ENCODE measurements at places on chromosomes 11 and 22.

DNA sequence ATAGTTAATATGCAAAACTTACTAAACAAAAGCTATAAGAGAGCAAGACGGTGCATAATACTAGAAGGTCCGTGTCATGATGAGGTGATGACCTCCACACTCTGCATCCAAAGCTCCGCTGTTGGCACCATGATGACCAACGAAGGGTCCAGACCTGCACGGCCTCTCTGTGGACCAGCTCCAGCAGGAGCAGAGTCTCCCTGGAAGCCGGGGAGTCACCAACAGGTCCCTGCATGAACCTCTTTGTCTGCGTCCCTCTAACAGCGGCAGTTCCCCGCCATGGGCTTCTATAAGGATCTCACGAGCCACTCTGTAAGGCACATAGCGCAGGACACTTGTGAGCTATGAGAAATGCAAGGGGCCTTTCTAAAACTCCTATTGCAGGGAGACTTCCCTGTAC, 517.3 kb downstream of the BRD1 start:
- no peak for DNase-seq

GRCh38 chr11:8030526-8031247, 43.5 kb downstream of the EIF3F start:
- no peak for DNase-seq

GRCh38 chr11:88293931-88294330, 43.6 kb downstream of the CTSC start:
- DNase-seq, result no peak

- DNase-seq, result no peak
Measured at GRCh38 chr11:89477175-89477574, 14.0 kb downstream of the NOX4 start.

GRCh38 chr11:125373426-125374391, 122.4 kb downstream of the FEZ1 start:
- DNase-seq, result no peak

DNA sequence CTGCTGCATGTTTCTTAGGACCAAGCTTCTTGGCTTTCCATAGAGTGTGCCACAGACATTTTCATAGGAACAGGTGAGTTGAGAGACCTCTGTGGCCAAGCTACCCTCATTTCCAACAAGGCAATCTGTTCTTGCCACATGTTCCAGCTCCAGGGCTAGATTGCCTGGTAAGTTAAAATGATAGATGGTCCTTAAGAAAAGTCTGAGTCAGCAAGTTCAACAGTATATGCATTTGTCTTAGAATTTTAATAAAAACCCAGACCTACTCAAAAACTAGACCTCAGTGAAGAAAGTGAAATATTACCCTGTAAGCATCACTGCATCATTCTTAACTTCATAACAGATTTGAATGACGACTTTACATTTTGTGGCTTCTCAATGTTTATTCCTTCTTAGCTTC, 1123.6 kb downstream of the DLG2 start:
- no peak for DNase-seq

DNA sequence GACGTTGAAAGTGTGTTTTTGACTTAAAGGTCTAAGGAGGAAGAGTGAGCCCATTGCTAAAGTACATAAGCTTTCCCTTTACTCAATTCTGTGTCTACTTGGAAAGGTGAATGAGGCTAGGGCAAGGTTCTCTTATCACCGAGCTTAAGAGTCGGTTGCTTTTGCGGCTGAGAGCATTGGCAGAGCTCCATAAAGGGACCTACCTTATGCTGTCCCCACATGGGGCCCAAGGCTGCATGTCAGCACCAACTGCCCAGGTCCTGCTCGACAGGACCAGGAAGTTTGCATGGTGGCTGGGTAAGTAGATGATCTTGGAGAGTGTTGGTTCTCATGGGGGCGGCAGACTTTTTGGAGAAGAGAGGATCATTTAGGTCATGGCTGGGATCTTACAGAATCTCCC, 91.2 kb downstream of the ZBTB16 start:
- DNase-seq, result no peak

GRCh38 chr22:27097933-27098332, 440.5 kb downstream of the MIAT start:
- DNase-seq, result no peak

DNA sequence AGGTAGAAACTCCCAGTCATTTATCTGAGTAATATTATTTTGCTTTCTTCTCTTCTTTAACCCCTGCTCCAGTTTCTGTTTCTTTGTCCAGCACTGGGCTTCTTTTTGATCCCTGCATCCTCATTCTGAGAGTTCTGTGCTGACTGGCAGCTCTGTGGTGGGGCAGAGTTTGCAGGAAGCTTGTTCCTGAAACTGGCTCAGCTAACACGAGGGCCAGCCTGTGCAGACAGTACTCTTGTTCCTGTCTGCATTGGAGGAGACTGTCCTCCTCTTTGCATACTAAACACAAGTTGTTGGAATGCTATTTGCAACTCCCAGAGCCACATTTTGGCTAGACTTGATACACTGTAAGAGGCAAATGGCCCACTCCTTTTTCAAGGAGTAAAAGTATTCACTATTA, 93.1 kb upstream of the HORMAD2 start:
- DNase-seq, result no peak

- DNase-seq, result no peak
Measured at GRCh38 chr22:28015676-28016601, 96.9 kb upstream of the PITPNB start.

- DNase-seq, result no peak
Measured at GRCh38 chr11:742156-742546, 5.1 kb upstream of the TALDO1 start.

DNA sequence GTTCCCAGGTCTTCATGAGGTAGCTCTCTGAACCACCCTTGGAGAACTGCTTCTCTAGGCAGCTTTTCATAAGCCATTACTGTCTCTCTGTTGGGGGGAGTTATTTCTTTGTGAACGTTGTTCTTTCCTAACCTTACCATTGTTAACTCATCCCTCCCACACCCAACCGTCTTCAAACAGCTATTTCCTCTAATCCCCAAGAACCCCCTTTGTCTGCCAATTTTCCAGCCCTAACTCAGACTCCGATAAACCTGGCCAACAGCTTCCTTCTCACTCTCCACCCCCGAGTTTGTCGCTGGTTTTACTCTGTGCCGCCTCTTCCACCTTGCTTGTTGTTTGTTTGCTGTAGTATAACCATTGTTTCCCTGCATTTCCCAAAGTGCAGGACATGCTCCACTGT, 131.5 kb downstream of the CCDC34 start:
- no peak for DNase-seq

- DNase-seq, result no peak
Measured at GRCh38 chr22:44218071-44218470, 37.3 kb downstream of the PARVG start.

DNA sequence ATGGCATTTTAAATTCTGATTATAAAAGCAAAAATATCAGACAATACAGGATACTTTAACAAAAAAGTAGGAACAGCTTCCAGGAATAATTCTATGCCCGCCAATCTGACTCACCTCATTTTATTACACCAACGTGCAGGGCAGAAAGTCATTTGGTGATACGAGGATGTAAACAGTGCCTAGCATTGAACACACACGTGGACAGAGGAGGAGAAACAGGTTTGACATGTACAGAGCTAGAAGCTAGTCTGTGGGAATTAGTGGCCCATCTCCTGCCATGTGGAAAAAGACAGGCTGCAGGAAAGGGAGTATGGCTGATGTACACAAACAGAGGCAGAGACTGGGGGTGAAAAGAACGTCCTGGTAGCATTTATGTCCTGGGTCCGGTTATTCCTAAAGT, 9.0 kb upstream of the SPINDOC start:
- no peak for DNase-seq

- DNase-seq, result no peak
Measured at GRCh38 chr22:44167501-44167900, 13.2 kb upstream of the PARVG start.

DNA sequence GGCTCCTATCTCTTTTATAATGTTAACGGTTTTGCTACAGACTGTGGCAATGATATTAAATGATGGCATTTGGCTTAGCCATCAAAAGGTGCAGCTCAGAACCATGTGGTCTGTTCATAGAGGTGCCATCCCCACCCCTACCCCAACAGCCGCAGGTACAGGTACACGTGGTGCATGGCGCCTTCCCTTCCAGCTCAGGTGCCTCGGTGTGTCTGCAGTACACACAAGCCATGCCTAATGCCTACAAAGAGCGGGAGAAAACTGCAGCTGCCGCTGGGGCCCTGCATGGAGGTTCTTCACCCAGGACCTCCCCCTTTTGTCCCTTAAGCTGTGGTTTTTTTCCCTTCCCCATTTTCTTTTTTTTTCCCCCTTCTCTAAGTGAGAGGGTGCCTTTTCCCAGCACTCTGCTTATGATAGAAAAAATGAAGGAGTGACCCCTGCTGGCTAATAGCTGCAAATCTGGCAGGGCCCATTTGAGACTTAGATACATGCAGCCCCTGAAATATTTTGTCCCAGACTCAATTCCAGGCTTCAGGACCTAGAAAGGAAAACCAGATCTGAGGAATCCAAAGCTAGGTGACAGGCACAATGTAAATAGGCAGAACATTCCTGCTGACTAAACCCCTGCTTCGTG, 6.5 kb downstream of the OR52M1 start:
- DNase-seq, result no peak

GRCh38 chr22:49817359-49817758, 10.3 kb downstream of the BRD1 start:
- no peak for DNase-seq

GRCh38 chr11:34609850-34610249, 11.0 kb upstream of the EHF start:
- no peak for DNase-seq

DNA sequence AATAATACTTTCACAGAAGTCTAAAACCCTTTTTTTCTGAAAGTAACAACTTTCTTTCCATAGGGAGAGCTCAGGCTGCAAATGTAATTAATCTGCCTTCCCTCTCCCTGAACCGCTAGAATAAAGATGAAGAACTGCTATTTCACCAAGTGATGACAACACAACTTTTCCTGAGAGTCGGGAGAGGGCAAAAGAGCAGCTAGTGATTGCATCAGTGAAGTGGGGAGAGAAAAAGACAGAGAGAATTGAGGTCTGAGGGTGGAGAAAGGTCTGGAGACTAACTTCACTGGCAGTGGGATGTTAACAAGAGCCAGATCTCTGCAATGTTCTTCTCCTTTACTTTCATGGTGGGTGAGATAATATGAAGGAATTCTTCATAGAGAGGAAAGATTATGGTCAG, 10.9 kb upstream of the MPEG1 start:
- DNase-seq, result no peak

DNA sequence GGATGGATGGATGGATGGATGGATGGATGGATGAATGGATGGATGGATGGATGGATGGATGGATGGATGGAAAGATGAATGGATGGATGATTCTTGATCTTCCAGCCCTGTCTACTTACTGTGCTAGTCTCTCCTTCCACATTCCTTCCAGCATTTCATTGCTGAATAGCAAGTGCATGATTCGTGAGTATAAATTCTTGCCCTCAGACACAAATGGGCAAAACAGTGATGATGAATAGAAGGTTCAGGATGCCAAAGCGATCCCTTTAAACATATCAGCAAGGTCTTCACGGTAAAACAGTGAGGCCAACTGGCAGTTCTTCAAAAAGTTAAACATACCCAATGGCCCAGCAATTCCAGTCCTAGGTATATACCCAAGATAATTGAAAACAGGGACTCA, 400.2 kb downstream of the MN1 start:
- DNase-seq, result no peak

- DNase-seq, result no peak
Measured at GRCh38 chr22:19981171-19981960, 35.3 kb downstream of the ARVCF start.

- no peak for DNase-seq
Measured at GRCh38 chr11:8744423-8744822, 61.8 kb downstream of the RPL27A start.

GRCh38 chr11:67452141-67452952, at the start of gene GPR152:
Gene GPR152 (minus strand): TSS chr11:67452729. CDS start chr11:67452724, 5 bp downstream.
- DNase-seq, result no peak

DNA sequence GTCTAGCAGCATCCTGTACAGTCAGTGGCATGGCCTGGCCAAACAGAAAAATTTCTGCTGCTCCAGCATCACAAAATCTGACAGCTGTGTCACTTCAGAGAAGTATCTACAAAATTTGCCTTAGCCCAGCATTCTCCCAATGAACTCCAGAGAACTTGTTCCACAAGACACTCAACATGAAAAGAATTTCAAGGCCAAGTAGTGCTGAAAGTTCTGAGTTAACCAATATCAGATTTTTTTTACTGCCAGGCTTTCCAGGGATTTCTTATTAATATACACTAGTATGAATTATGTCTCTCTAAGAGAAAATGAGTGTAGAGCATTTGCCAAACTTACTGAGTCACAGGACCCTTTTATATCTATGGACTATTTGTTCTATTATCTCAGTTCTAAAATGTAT, 68.8 kb downstream of the OR5AK2 start:
- no peak for DNase-seq

DNA sequence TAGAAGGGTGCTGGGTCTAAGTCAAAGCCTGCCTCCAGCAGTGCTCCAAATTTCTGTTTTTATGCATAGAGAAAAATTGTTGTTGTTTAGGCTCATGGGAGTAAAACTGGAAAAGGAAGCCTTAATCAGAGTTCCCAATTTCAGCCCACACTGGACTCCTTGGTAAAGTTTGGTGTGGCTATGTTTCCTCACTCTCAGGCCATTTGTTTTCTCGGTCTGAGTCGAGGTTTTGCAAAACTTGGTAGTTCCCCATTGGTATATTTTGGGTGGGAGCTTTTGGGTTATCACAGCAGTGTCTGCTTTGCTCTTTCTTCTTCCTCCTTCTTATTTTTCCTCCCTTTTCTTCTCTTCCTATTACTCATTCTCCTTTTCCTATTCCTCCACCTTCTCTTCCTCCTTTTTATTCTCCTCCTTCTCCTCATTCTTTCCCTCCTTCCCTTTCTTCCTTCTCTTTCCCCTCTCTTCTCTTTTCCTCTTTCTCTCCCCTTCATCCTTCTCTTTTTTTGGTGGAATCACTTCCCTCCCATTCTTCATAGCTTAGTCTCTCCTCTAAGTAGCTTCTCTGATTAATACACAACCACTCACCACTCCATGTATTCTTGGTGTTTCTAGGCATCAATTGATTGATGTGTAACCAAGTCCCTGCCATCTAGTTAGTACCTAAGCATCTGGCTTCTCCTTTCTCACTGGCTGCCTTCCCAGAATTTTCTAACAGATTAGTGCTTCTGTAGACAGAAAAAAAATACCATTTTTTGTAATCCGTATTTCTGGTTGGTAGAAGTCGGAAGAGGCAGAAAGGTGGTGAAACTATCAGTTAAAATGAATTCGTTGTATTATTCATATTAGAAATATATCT, 10.1 kb downstream of the SLC5A1 start:
- DNase-seq, result no peak

- no peak for DNase-seq
Measured at GRCh38 chr11:843818-844692, 1.4 kb downstream of the TSPAN4 start.

GRCh38 chr11:44307340-44308099, 2.4 kb downstream of the ALX4 start:
- DNase-seq, result no peak

- DNase-seq, result no peak
Measured at GRCh38 chr22:37283393-37283937, 1.2 kb downstream of the CYTH4 start.

- DNase-seq, result no peak
Measured at GRCh38 chr11:109347304-109347703, 74.7 kb upstream of the C11orf87 start.

- DNase-seq, result no peak
Measured at GRCh38 chr11:20489948-20490347, 102.4 kb downstream of the PRMT3 start.

- peak; percentile 39 for DNase-seq
Measured at GRCh38 chr11:13924801-13925327, 37.7 kb upstream of the SPON1 start.

Data from SIG-M5 (cell line).